T-helper 9 cell (primary cell): ENCODE measurements at places on chromosomes 6 and 20.

GRCh38 chr6:15936503-15936902 is 192.4 kb upstream of the MYLIP start:
- DNase-seq, result no peak

DNA sequence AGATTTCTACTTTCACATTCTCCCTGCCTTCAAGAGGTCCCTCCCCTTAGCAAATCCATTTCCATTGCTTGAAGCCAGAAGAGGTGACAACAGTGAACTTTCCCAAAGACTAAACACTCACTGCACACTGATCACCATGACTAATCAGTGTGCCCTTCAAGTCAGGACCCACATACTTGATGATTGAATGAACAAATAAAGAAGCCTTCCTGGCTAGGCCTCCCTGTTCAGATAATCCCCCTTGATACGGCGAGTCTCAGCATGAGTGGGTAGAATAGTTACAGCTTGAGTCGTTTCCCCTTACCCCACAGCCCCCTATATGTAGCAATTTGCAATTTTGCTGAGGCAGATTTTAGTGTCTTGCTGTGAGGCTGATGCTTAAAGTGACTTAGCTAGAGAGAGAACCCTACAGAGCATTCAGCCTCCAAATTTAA is 102.2 kb downstream of the UNC5CL start:
- no peak for DNase-seq

DNA sequence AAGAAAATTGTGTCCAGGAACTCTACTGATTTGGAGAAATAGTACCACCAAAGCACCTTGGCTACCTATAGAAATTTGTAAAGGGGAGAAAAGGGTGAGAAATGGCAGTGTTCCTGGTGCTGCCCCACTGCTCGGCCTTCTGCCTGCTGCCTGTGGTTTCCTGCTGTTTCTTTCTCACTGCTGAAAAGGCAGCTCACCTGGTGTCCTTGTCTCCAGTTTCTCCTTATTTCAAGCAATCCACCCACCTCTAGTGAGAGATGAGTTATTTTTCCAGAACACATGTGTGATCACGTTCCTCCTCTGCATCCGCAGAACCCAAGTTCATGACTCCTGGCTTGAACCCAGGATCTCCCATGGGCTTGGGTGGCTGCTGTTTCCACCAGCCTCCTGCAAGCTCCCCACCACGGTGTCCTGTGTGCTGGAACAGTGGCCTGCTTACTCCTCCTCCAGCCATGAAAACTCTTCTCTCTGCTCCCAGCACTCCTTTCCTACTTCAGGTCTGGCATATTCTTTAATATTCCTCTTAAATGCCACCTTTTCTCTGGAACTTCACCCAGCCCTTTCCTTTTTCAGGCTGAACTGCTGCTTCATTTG is 48.9 kb downstream of the ELOVL2 start:
- no peak for DNase-seq

DNA sequence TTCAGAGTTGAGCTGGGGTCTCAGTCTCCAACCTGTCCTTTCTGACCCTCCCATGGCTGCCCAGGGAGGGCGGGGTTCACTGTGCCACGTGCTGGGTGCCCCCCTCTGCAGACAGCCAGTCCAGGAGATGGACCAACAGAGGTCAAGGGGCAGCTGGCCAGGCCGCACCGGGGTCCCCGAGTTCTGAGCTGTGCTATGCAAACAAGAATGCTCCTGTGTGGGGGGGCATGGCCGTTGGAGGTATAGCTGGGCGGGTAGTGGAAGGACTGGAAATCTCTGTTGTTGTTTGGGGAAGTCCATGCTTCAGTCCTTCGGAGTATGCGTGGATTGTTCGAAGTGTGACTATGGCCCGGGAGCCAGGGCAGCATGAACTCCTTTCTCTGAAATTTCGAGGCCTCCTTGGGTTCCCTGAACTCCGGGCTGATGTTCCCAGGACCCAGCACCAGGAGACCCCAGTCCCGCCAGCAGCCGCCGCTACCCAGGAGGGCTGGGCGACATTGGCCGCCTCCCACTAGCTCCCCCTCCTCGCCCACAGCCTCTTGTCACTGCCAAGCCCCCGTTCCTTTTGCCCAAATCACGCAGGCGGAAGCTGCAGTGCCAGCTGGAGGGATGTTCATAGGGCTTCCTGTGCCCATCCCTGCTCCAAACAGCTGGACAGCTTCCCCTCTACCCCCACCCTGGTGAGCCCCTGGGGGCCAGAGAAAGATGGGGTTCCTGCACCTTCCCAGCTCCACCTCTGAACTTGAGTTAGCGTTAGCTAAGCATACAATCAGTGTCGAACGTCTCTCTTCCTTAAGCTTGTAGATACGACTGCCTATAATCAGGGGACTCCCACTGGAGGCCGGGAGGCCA is 126.6 kb downstream of the TAF4 start:
- DNase-seq, result no peak

- no peak for DNase-seq
Observed at GRCh38 chr20:46720776-46721425, 11.5 kb downstream of the SLC2A10 start.

GRCh38 chr6:138923561-138923960 is 64.5 kb downstream of the REPS1 start:
- no peak for DNase-seq

- no peak for DNase-seq
Observed at GRCh38 chr6:104325341-104326172, 534.2 kb downstream of the HACE1 start.

DNA sequence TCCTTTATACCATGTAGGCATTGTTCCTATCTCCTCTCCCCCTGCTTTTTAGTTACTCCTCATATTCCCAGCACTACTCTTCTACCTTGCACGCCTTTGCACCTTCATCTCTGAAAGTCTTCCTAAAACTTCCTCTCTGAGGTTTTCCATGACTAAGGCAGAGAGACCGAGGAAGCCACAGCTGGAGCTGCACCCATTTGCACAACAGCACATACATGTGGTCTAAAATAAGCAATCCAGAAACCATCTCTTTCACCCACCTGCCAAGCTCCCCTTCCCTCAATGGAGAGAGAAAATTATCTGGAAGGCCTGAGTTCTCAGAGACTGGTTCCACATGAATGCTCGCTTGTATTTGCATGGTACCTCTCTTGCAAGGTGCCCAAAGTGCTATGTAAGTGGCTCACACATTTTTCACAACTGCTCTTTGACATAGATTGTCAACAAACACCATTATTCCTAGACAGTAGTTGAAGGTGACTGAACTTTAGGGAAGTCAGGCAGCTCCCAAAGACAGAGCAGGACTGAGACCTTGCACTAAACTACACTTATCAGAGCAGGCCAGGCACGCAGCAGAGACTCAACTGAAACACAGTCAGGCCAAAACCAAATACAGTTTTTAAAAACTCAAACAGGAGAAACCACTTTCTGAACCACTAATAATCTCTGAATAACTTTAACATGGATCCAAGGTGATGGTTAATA is 313.2 kb downstream of the TFAP2A start:
- no peak for DNase-seq

DNA sequence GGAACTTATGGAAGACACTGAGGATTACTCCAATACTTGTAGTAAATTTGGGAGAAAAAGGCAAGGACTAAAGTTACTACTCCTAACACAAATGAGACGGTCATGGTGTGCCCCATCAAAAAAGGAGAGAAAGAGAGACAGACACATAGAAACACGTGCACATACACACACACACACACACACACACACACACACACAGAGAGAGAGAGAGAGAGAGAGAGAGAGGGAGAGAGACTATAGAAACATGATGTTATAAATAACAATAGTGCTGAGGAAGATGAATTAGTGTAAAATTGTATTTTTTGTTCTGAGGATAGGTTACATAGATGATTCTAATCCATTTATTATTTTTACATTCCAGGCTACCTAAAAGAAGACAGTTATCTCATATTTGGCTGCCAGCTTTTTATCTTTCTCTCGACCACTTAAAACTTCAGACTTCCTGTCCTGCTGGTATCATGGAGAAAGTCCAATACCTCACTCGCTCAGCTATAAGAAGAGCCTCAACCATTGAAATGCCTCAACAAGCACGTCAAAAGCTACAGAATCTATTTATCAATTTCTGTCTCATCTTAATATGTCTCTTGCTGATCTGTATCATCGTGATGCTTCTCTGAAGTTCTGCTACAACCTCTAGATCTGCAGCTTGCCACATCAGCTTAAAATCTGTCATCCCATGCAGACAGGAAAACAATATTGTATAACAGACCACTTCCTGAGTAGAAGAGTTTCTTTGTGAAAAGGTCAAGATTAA is 10.5 kb downstream of the PLN start:
- DNase-seq, result no peak

GRCh38 chr6:108714101-108714765 is 134.0 kb upstream of the ARMC2 start:
- no peak for DNase-seq

GRCh38 chr6:11828262-11828870 is 49.8 kb upstream of the ADTRP start:
- no peak for DNase-seq

DNA sequence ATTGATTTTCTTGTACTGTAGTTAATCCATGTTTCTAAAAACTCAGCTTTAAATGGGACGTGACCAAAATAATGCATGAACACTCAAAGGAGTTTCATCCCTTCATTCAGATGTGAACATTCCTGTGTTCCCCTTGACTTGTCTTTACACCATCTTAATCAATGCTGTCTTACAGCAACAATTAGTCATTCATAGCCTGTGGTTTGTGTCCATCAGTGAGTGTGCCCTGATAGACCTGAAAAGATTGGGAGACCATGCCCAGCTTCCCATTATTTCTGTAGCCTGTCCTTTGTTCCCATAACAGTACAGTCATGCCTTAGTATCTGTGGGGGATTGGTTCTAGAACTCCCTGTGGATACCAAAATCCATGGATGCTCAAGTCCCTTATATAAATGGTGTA is 23.9 kb downstream of the NT5E start:
- DNase-seq, result no peak

DNA sequence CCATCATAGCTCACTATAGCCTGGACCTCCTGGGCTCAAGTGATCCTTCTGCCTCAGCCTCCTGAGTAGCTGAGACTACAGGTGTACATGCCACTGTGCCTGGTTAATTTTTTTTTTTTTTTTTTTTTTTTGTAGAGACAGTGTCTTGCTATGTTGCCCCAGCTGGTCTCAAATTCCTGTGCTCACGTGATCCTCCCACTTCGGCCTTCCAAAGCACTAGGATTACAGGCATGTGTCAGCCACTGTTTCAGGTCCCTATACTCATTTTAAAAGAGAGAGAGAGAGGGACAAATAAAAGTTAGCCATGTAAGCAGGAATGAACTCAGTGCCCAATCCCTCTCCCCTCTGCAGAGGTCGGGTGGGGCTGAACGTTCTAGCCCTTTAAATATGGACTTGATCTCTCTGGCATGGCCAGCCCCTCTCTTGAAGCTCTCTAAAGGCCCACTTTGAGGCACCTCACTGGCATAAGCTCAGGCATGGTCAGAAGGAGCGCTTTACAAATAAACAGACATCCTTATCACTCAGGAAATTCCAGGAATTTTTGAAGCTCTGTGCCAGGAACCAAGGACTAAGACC is 9.0 kb upstream of the SERPINB1 start:
- DNase-seq, result no peak

- DNase-seq, result no peak
Observed at GRCh38 chr6:30572148-30572547, 906 bp downstream of the ABCF1 start.

DNA sequence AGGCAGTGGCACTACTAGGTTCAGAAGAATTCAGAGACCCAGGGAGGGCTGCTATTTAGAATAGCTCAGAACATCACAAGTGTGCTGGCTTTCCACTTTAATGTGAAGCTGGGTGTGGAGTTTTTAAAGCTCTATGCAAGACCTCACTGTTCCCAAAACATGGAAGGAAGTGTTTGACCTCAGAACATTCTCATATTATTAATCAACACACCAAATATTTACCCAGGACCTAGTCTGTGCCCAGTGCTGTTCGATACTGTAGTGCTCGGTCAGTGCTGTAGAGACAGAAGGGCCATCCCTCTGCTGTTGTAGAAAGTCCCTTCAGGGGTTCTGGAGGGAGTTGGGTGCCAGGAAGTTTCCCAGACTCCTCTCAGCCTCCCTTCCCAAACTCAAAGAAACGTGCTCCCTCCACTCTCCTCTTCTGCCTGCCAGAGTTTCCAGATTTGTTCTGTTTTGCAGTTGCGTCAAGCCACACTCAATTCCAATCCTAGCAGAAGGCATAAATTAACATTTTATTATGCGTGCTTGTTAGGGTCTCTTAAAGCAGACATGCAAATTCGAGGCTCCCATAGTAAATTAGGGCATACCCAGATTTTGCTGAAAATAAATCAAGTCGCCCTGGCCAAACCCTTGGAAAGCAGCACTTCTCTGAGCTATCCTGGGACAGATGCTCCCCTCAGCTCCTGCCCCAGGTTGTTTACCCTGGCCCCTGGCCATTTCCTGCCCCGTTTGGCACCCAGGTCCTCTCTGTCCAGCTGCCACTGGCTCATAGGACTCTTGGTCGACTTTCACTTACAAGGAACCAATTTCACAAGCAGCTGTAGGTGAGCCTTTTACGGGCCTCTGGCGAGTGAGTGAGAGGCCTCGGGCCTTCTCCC is 248.6 kb downstream of the HIVEP2 start:
- DNase-seq, result no peak

DNA sequence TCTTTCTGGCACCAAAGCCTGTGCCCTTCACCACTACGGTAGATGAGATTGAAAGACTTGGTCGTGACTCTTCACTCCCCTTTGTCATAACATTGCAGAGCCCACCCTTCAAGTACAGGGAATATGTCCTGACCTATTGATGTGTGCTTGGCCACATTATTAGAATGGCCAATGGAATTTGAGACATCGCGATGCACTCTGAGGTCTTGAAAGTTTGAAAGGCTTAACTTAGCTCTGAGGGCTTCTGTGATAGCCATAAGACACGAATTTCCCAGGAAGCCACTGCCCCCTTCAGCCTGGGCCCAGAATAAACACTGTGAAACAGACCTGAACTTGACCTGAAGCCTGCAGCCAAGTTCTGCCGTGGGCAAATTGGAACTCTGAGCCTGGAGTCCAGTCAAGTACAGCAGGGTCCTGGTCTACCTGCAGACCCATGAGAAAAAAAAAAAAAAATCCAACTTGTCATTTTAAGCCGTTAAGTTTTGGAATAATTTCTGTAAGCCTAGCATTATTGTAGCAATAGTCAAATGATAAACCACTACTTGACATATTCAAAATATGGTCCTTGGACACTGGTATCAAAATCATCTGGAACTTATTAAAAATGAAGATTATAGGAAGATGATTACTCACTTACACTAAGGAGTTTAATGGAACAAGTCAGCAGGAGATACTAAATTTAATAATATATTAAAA is 36.9 kb upstream of the TRAF3IP2 start:
- no peak for DNase-seq

DNA sequence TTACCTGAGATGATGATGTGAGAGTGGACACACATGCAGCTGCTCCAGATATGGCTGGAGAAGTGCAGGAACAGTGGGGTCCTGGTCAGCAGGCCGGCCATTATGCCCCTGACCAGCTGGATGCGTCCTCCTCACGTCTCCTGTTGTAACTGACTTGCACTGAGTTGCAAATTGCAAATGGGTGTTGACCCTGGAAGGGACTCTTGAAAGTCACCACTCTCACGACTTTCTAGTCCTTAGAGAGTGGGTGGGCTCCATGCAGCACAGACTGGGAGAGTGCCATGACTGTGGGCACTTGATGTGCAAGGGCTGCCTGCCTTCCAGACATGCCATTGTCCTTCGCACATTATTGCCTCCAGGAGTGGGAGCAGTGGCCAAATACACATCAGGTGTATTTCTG is 10.8 kb downstream of the FAM83D start:
- no peak for DNase-seq
